CD4-positive, alpha-beta T cell treated with Interleukin-2 at 100 ng/mL for 4 hours (primary cell): ENCODE measurements at places on chromosomes 13 and 19.

DNA sequence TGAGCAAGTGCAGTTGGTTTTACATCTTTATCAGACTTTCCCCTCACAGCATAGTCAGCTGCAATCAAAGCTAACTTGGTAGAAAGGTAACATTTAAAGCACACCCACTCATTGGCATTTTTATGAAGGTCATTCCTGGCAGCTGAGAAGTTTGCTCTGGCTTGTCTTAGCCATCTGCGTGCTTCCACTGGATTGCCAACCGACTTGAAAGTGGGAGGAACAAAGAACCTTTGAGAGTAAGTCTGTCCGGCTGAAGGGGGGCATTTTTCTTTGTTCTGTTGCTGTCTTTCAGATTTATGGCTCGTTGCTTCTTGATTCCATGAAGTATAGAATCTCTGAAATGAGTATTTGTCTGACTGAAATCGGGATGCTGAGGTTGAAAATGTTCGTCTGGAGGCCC is 103.1 kb downstream of the SACS start:
- no peak for DNase-seq

- DNase-seq, result no peak
Measured at GRCh38 chr13:73040968-73041596, 17.7 kb upstream of the KLF5 start.

DNA sequence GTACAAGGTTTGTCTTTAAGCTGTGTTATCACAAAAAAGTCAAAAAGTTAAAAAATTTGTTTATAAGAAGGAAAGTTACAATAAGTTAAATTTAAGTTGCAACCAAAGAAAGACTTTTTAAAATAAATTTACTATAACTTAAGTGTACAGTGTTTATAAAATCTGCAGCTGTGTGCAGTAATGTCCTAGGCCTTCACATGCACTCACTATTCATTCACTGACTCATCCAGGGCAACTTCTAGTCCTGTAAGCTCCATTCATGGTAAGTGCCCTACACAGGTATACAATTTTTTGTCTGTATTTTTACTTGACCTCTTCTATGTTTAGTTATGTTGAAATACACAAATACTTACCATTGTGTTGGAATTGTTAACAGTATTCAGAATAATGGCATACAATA is 667.9 kb upstream of the SLITRK5 start:
- no peak for DNase-seq

DNA sequence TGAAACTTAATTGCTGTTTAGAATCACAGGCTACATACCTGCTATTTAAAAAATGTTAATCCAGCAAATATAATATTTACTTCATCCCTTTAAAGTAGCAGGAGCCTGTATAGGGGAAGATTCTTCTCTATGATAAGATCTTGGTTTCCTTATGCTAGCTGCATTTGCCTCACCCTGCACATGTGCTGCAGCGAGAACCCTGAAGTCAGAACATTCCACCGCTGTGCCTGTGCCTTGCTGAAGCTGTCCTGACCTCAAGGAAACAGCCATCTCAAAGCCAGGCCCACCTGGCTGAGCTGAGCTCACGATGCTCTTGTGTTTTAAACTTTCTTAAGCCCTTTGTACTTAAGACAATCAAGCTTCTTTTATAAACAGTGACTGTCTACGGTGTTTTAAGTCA is 355.0 kb upstream of the PCDH20 start:
- no peak for DNase-seq

DNA sequence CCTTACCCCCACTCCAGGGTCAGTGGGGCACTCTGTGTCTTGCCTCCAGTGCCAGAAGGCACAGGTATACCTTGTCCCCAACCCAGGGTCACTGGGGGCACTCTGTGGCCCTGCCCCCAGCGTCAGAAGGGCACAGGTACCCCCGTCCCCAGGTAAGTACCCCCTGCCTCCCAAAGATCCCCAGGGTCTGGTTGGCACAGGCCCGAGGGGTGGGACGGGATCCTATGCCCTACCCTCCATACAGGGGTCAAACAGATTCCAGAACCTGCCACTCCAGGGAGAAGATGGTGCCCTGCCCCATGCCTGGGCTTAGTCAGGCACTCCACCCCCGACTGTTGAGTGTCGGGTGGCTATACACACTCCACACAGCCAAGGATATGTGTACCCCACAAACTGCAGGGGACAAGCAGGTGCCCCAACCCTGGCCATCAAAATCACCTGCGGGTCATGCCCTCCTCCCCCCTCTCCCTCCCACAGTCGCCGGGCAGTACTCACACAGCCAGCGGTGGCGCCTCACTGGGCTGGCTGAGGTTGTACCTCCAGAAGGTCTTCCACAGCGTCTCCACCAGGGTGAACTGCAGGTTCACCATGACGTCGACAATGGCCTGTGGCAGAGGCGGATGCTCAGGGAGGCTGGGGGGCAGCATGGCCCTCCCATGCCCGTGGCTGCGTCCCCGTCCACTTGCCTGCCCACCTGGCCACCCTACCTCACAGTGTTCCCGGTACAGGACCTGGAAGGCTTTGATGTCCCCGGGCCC is 13.8 kb downstream of the DCAF15 start:
- DNase-seq, result no peak

DNA sequence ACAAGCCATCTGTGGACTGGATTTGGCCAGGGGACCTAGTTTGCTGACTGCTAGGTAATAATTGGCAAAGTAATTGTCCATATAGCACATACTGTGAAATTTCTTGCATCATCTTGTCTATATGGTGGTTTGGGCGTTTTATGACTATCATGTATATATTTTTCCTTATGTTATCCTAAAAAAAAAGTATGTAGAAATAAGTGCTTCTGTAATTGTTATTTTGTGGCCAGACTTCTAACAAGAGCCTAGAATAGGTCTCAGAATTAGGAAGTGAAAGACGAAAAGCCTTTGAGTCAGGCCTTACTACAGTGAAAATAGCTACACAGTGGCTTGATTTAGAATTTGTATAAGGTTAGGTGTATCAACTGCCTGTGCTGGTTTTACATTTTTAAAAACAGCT is 4.2 kb downstream of the FNDC3A start:
- DNase-seq, result no peak

DNA sequence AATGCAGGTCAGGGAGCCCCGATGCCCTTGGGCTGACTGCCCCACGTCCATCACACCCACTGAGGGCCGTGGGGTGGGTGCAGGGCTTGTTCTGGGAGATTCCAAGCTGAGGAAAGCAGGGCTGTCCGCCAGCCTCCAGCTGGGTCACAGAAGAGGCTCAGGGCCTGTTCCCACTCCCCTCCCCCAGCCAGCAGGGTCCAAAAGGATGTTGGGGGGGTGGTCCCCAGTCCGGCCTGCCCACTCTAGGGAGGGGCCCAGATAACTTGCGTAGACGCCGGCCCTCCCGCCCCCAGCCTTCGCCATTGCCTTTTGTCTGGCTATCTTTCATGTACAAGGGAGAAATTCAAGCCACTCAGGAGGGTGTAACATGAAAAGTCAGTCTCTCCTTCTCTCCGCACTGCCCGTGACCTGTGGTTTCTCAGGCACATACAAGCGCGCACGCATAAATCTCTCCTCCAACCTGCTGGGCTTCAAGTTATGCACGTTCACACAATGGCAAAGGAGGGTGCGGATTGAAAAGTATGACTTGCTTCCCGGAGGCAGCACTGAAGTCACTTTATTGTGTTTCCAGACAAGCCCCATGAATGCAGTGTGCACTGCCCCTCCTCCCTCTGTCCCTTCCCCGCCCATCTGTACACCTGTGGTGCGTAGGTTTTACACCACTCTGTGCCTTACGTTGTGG is 20.2 kb downstream of the CARM1 start:
- no peak for DNase-seq

- DNase-seq, result no peak
Measured at GRCh38 chr19:19594381-19594780, 24.1 kb downstream of the PBX4 start.

DNA sequence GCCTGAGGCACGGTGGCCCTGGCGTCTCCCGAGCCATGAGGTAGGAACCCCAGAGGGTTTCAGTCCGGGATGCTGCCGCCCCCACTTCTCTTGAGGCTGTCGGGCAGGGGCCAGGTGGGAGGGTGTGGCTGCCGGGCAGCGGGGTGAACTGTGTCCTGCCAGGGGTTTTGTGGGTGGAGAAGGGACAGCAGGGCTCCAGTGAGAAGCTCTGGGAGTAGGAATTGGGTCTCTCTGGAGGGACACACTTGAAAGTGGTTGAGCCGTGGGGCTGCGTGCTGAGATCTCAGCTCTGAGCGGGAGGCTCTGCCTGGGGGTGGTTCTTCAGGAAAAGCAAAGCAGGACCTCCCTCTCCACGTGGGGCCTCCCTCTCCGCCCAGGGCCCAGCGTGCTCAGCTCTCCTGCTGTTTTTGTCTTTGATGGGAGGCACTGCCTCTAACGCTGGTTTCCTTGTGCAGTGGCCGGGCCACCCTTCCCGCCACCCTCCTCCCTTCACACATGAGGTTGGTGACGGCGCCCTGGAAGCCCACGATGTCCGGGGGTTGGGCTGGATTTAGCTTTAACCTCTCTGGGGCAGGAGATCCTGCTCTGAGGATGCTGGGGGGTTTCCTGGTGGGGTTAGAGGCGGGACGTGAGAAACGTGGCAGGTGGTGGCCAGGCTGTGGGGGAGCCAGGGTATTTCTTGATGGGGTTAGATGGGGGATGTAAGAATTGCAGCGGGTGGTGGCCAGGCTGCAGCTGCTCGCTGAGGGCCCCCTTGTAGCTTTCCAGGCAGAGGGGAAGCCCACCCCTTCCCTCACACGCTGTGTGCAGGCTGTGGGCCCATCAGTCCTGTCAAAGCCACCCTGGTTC is 15.3 kb upstream of the ZNF554 start:
- no peak for DNase-seq

DNA sequence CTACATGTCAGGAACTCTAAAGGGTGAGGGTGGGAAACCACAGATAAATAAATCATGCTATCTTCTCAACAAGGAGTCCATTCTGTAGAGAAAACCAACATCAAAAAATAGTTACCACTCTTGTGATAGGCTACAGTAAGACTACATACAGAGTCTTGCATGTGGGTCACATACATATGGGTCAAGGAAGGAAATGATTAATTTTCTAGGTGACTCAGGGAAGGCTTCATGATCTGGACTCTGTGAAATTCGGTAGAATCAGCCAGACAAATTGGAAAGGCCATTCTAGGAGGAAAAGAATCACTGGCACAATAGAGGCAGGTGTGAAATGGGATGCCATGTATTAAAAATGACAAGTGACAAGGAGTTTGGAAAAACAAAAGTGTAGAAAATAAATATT is 638.9 kb downstream of the LIG4 start:
- no peak for DNase-seq

DNA sequence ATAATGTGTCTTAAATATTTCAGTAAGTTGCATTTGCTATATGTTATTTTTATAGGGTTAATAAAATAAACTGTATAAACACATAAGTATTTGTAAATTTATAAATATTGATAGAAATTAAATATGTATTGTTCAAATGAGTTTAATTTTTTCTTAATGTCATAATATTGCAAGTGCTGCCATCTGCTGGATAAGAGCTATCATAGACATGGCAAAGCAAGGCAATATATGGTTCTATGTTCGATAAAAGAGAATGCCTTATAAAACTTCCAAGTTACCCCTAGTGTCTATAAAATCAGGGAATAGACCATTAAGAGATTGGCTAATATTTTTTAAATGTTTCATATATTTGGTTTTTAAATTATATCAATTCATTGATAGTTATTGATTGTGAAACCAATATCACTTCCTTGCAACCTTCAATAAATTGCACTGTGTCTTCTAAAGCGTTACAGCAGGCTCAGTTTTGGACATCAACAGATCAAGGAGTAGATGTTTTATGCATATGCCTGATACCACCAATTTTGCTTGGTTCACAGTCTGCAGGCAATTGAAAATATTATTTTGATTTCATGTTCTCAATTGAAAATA is 29.0 kb upstream of the SLITRK6 start:
- peak; percentile 3 for DNase-seq

GRCh38 chr13:87622971-87623370 is 48.2 kb upstream of the SLITRK5 start:
- no peak for DNase-seq

DNA sequence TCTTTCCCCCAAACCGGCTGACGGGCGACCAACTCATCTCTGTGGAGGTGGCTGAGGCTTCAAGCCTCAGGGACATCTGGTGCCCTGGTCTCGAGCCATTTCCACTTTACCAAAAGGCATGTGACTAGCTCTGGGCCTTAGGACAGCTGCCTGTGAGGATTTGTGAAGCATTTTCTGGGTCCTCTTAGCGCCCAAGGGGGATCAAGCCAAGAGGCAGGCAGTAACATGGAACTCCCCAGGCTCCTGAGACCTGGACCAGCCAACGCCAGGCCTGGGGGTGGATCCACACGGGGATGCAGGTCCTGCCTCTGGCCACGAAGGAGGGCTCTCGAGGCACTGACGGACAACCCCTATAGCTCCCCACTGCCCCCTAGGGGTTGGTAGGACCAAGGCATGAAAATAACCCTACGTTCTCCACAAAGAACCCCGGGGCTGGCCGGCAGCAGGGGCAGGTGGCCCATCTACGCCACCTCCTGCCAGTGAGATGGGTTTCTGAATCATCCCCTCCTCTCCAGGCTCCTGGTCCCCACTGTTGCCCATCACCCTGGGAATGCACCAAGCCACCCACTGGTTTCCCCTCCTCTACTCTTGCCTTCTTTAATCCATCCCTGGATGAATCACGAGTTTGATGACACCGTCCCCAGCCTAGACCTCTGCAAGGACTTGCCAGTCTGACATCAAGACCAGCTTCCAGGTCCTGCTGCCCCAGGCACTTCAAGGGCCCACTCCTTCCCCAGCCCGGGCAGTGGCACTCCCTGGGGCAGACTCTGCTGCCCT is 7.0 kb upstream of the MYDGF start:
- peak; percentile 7 for DNase-seq

- no peak for DNase-seq
Measured at GRCh38 chr19:33376941-33377557, 3.5 kb downstream of the CEBPG start.

- DNase-seq, result no peak
Measured at GRCh38 chr13:80037505-80037888, 303.4 kb downstream of the SPRY2 start.

DNA sequence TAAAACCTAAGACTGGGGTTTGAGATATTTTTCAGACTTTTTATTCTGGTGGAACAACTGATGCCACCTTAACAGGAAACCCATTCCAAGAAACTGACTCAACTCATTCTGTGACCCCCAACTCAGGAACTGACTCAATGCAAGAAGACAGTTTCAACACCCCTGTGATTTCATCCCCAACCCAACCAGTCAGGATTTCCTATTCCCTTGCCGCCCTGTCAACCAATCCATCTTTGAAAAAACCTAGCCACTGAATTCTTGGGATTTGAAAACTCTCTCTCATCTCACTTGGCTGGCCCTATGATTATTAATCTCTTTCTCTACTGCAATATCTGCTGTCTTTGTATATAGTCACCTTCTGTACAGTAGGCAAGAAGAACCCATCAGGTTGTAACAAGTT is 1211.9 kb upstream of the ATXN8OS start:
- DNase-seq, result no peak

- no peak for DNase-seq
Measured at GRCh38 chr19:49887665-49888509, 8.8 kb downstream of the IL4I1 start.

GRCh38 chr13:21088534-21088933 is 27.1 kb upstream of the LATS2 start:
- DNase-seq, result no peak

DNA sequence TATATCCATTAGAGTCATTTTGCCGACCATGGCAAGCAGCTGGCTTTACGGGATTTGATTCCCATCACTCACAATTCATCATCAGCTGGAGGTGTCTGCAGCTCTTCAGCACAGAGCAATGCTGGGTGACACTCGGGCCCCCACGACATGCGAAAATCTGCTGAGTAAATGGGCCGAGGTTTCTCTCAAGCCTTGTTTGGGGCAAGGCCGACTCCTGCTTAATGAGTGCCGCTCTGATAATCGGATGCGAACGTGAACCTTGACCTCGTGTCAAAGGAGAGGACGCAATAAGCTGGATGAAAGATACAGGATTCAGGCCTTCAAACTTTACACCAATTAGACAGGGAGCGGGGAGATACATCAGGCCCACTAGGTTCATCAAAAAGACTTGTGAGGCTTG is 65.2 kb downstream of the GGACT start:
- DNase-seq, result no peak
